ENCODE measurements at places on chromosomes 7 and 10.

GRCh38 chr10:102492983-102493382 is 9.5 kb downstream of the ACTR1A start:
- DNase-seq: no peak

DNA sequence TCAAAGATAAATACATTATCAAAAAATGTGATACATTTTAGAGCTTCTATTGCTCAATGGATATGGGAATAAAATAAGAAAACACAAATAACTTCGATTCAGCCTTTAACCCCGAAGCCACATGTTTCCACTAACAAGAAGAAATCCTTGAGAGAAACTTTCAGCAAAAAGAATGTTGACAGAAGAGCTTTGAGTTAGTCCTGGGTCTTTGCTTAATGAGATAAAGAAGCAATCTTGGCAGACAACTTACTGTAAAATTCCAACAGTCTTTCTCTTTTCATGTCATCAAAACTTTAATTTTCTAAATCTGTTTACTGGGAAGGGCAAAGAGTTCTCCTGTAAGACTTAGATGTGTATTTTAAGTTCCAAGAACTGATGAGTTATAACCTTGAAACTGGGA is 810.2 kb downstream of the CNTNAP2 start:
- no peak for DNase-seq

GRCh38 chr7:111006040-111006439 is 84.9 kb upstream of the LRRN3 start:
- DNase-seq: no peak

DNA sequence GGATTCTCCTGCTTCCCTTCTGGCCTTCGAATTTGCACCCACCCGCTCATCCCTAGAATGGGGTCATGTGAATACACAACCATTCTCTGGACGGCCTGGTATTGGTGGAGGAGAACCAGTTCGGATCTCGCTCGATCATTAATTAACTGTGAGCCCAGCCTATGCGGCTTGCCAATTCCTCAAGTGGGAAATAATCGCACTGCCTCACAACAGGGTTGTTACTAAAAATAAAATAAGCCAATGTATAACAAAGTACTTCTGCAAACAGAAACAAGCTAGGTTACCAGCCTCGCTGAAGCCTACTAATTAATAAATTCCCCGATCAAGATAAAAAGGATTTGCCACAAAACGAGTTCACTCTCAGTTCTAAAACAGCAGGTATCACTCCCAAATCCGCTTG is 16.2 kb downstream of the CTBP2 start:
- no peak for DNase-seq
